Left renal cortex interstitium (tissue), 4 donors: ENCODE measurements at places on chromosomes 5 and 9. TPM values are rescaled to one million over a fixed set of nuclear protein-coding genes. Genes with fewer than 3 reads are reported as not detected.

- DNase-seq: no peak
Measured at GRCh38 chr5:62029303-62029702, 276.7 kb upstream of the KIF2A start.

- DNase-seq: no peak
Measured at GRCh38 chr9:105117234-105117633, 127.2 kb upstream of the SLC44A1 start.

GRCh38 chr9:81092057-81092456 is 597.3 kb downstream of the TLE1 start:
- no peak for DNase-seq

DNA sequence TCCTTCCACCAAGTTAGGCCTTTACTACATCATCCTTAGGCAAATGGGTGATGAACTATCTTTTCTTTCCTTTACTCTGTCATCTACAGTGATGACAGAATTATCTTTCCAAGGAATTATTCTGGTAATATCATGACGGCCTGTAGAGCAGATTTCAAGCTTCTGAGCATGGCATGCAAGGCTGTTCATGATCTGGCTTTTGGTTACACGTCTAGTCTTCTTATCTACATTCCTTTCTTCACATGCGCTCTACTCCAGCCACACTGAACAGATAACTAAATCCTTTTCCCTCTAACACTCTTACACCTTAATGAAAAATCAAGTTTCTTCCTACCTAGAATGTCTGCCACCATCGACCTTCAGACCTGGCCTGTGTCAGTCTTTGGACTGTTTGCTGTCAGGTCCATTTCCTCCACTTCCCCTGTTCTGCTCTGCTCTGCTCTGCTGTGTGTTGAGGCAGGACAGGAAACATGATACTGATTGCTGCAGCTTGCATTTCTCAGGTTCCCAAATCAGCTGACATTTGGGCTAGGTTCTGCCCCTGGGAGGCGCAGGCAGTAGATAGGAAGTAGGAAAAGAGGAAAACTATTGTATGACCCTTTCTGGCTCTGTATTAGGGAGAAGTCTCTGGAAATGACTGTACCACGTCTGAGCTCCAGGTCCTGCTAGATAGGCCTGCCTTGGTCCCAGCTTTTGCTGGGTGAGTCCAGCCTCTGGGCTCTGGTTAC is 4.2 kb downstream of the SCGB3A2 start:
- no peak for DNase-seq

DNA sequence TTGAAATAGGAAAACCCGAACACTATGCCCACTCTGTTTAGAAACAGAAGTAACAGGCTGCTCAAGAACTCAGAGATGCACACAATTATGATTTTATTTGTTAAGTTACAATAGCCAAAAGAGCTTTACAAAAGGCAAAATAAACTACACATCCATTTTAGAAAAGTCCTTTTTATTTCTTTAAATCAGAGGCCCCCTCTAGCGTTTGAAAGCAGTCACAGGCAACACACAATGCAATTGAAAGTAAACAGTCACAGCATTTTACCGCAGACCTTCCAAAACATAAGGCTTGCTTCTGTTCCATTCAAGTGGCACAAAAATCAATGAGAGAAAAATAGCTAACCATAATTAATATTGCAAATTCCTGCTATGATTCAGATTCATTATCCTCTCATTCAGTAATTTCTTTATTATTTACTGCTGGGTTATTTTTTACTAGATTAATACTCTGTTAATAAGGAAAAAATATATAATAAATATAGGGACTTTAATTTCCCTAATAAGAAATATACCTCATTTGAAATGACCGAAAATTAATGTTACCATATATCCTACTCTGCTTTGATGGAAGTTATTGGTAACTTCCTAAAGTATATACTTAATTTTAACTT is 78.3 kb downstream of the CEP120 start:
- no peak for DNase-seq

DNA sequence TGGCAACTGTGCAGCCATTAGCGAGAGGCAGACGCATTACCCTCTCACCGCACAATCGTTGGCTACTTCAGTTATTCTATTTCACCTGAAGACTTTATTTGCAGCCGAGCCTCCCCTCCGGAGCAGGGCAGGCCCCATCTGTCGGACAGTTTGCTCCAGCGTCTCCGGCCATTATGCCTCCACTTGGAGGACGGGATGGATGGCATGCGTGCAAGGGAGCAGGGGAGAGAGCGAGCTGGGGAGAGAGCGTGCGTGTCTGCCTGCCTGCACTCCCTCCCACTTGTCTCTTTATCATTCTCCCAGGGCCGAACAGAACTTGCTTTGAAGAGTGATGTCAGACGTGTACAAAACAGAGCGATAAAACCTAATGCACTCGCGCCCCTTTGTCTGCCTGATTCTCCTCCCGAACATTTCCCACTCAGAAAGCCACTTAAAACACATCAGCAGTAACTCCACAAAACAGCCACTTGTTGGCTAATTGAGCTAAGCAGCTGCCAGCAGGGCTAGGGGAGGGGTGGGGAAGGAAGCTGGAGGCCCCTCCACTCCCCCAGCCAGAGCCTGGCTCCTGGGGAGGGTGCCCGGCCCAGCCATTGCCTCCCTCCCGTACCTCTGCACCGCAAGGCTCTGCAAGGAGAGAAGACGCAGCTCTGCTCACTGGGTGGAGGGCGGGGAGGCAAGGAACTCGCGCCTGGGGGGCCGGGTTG is 43.4 kb upstream of the FUBP3 start:
- DNase-seq: peak; percentile 24

Gene TBCA
- polyA plus RNA-seq: 331 TPM

Gene ANKRD18B
- 1.7 TPM for polyA plus RNA-seq
